ENCODE measurements at places on chromosomes 2 and 18. TPM values are rescaled to one million over a fixed set of nuclear protein-coding genes. Genes with fewer than 3 reads are reported as not detected.

The FIGN gene
- 2.1 TPM for total RNA-seq

The RIT2 gene
- not detected for total RNA-seq

The TMEM200C gene
- not detected for total RNA-seq

The GALNT5 gene
- 2.8 TPM for total RNA-seq

The ATG9A gene
- total RNA-seq, result 49.5 TPM

The C1QL2 gene
- total RNA-seq, result 0.18 TPM

All from A549 treated with CpdA at 1 μM for 4 hours (cell line).